ENCODE measurements at places on chromosomes 16 and 17.

GRCh38 chr16:80259290-80259805 is 281.4 kb upstream of the DYNLRB2 start:
- DNase-seq: no peak

DNA sequence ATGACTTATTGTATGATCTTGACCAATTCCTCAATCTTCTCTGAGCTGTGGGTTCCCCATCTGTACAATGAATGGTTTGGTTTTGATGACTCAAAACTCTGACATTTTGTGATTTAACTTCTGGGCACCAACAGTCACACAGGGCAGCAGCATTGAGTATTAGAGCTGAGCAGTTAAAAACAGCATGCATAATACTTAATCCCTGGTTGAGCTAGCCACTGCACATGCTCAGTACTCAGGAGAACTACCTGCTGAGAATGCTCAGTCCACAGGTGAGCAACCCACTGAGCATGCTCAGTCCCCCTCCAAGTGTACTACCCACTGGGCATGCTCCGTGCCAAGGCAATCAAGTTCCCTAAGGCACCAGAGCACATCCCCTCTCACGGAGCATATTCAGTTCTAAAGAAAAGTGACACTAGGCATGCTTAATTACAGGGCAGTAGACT is 68.7 kb downstream of the AIPL1 start:
- no peak for DNase-seq

DNA sequence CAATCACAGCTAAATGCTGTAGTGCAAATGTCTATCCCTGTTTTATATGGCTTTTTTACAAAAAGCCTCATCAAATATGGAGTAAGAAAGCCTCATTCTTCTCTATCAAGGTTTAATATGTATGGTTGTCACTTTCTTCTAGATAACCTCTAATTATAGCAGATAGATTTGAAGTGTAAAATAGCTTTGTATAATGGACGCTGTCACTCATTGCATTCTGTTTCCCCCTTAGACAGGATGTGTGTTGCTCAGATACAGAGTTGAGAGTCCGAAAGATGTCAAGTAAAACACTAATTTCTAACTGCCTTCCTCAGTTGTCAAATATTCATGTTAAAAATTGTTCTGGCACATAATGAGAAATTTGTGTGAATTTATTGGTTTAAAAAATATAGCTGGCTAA is 88.0 kb downstream of the NLK start:
- no peak for DNase-seq

DNA sequence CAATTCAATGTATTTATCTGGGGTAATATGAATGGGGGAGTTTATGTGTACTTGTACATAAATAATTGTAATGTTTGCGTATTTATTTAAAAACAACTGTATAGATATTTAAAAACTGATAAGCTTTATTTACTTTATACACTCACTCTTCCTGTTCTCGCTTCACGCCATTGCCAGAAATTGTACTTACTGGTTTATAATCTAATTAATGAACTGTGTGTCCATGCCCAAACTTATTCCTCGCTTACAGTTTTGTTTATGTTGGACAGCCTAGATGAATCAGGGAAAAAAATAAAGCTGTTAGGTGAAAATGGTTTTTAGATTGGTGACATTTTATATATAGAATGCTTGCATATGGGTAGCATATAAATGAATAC is 30.8 kb downstream of the AATF start:
- DNase-seq: no peak

DNA sequence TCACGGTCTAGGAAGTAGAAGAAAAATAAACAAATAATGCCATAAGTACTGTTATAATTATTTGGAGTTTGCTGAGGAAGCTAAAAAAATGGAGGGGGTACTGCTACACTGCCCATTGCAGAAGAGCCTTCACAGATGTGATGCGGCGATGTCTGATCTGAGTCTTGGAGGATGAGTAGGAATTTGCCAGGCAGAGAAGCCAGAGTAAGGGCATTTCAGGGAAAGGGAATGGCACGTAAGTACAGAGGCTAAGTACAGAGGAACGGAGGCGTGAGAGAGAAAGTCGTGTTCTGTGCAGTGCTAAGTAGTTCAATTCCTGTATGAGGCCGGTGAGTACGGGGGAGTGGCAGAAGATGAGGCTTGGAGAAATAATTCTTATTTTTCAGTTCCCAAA is 741 bp upstream of the GRB2 start:
- DNase-seq: no peak

DNA sequence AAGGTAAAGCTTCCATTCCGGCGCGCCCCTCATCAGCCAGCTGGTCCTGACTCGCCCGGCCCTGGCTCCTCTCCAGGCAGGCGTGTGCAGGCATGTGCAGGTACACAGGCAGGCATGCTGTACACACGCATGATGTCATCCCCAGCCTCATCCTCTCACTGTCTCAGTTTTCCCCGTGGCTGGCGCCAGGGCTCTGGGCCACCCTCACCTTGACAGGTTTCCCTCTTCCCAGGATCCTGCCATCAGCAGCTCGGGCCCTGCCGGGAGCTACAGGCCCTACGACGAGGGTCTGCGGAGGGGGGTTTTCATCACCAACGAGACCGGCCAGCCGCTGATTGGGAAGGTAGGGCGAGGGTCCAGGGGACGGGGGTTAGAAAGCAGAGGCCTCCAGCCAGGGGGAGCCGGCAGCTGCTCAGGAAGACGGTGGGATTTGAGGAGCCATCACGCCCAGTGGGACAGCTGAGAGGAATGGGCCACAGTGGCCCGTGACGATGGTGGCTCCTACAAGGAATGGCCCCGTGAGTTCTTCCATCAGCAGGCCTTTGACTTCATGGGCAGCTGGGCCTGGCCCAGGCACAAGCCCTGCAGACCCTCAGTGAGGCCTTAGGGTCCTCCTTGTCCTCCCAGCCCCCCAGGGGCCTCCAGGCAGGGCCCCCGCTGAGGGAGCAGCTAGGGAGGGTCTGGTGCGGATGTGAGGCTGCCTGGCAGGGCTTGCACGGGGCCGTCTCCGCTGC is 8.5 kb downstream of the GAA start:
- no peak for DNase-seq

DNA sequence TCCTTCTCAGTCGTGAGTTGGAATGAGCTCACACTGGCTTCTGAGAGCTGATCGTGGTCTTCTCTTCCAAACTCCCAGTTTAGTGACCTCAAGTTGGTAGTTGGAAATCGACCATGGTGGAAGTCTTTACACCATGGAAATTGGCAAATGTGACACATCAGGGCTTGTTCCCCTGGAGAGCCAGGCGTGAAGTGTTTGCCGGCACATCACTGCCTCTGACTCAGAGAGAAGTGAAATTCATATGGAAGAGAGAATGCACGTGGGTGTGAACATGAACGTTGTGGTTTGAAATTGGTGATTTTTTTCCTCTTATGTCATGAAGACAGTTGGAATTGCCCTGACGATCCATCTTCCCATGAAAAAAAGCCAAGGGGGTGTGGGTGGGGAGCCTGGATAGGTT is 47.4 kb downstream of the AXIN2 start:
- DNase-seq: no peak

GRCh38 chr17:66855204-66855603 is 20.3 kb downstream of the CACNG5 start:
- DNase-seq: no peak

DNA sequence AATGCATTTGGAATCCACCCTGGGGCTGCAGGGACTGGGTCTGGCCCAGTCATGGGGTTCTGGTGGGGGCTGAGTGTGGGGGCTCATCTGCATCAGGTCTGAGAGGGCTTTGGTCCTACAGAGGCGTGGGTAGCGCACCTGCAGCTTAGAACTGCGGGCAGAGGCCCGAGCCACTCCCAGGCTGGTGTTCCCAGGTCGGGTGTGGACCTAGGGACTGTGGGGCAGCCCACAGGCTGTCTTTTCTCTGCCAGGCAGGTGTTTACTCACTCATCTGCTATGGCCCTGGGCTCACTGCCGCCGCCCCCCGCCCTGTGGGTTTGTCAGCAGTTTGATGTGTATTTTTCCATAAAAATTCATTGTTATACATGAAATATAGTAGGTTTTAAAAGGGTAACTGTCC is 27.0 kb upstream of the DOC2B start:
- DNase-seq: no peak

DNA sequence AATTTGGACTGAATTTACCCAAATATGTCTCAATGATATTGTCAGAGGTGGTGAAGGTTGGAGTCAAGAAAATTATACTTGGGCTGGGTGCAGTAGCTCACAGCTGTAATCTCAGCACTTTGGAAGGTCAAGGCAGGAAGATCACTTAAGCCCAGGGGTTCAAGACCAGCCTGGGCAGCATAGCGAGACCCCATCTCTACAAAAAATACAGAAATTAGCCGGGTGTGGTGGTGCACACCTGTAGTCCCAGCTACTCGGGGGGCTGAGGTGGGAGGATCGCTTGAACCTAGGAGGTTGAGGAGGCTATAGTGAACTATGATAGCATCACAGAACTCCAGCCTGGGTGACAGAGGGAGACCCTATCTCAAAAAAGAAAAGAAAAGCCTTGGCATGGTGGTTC is 40.9 kb downstream of the LAT start:
- DNase-seq: no peak

GRCh38 chr17:31757097-31757496 is 101.9 kb downstream of the COPRS start:
- DNase-seq: no peak

DNA sequence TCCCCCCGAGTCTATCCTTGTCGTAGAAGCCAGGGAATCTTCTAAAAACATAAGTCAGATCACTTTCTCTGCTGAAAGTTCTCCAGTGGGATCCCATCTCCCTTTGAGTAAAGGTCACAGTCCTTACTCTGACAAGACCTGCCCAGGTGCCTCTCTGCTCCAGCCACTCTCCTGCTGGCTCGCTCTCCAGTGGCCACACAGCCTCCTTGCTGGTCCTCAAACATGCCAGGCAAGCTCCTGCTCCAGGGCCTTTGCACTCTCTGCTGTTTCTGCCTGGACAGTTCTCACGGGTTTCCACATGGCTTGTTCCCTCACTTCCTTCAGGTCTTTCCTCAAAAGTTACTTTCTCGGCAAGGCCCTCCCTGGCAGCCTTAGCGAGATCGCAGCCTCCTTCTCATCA is 3.4 kb downstream of the B9D1 start:
- no peak for DNase-seq

- no peak for DNase-seq
Observed at GRCh38 chr17:58273453-58274104, 7.2 kb downstream of the MPO start.

DNA sequence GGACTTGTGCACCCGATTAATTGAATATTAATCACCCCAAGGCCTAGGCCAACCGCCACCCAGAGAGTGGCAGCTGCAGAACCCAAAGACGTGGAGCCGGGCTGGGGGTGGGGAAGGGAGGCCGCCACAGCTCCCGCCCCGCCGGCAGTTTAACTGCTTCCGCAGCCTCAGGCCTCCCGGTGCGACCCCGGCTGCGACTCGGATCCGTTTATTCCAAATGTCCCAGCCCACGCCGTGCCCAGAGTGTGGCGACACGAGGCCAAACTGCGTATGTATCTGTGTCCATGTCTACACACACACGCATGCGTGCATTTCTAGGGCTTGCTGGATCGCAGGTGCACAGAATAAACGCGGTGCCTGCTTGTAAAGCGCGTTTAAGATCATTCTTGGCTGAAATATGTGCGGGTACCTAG is 802 bp upstream of the TOB1 start:
- no peak for DNase-seq

DNA sequence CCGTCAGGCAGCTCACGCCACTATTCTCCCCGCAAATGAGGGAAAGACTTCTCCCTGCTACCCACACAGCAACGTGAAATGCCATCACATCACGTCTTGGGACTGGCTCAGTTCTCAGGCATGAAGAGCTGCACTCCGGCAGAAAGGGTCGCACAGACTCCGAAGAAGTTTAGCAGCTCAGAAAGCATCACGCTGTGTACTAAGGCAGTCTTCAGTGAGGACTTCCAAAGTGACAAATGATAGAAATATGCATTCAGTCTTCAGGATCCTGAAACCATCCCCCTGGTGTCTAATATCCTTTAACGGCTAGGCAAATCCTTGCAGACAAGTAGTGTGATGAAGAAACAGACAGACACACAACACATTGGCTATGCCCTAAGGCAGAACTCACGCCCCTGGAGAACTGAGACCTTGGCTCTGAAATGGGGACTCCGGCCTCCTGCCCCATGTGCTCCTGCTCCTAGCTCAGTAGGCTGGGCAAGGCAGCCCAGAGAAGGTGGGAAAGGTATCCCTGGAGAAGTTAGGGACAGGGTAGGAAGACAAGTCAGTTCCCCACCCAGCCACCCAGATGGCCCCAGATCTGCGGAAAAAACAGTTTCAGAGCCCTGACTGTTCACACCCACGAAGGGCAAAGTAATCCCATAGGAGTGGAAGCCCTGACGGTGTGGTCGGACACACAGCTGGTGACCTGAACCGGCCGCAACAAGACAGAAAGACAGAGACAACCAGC is 1.6 kb downstream of the XYLT1 start:
- DNase-seq: no peak

GRCh38 chr16:78127130-78127529 is 27.7 kb downstream of the WWOX start:
- DNase-seq: no peak

DNA sequence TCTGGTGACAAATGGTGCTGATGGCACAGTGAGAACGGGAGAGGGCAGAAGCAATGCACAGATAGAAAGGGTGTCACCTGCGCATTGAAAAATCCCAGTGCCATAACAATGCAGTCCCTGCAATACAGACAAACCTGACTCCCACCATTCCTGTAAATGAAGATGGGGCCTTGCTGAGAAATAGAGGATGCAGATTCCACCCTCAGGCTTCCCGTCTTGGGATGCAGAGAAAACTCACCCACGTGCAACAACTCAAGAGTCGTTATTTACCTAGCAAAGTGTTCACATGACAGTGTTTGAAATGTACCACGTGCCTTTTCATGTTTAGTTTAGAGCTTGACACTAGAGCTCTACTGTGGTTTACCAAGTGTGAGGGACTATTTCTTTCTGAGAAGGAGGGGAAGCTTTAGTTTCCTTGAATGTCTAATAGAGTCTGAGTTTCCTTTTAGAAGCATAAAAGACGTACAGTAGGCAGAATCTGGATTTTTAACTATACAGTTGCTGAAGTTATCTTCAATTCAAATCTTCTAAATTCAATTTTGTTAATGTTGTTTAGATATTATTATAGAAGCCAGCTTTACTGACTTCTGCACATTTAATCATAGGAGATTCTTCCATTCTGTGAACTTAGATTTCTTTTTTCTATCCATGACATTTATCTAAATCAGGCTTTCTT is 35.6 kb downstream of the WWOX start:
- DNase-seq: no peak

DNA sequence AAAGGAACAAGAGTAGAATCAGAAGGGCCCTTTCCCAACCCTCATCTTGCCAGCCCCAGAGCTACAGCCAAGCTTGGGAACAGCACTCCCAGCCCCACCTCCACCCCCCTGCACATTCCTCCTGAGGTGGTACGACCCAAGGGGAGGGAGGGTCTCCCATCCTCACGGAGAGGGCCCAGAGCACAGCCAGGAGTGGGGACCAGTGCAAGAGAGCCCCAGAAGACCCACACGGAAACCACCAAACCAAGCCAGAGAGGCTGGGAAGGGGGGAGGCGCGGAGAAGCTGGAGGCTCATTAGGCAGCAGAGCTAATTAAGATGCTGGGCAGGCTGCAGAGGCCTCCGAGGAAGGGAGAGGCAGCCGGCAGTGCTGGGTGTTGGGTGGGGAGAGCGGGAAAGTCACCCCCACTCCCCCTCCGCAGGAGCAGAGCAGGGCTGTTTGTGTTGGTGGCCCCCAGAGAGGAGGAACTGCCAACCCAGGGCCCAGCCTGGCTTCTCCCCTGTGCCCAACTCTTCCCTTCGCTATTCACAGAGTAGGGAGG is 2.4 kb downstream of the CACNB1 start:
- DNase-seq: no peak

- no peak for DNase-seq
Observed at GRCh38 chr16:22380529-22380928, 6.1 kb upstream of the CDR2 start.

Measured in D721Med (cell line).